Right ventricle myocardium inferior (tissue), 1 donor: ENCODE measurements at places on chromosomes 12 and 14. TPM values are rescaled to one million over a fixed set of nuclear protein-coding genes. Genes with fewer than 3 reads are reported as not detected.

GRCh38 chr12:86950444-86950843, 694.3 kb upstream of the MGAT4C start:
- no peak for DNase-seq

- no peak for DNase-seq
Measured at GRCh38 chr12:6520186-6520585, 14.1 kb upstream of the GAPDH start.

GRCh38 chr14:72060917-72061316, 128.7 kb downstream of the RGS6 start:
- no peak for DNase-seq

PIWIL1 gene
- total RNA-seq: not detected
